ENCODE measurements at places on chromosomes 11 and 22.

DNA sequence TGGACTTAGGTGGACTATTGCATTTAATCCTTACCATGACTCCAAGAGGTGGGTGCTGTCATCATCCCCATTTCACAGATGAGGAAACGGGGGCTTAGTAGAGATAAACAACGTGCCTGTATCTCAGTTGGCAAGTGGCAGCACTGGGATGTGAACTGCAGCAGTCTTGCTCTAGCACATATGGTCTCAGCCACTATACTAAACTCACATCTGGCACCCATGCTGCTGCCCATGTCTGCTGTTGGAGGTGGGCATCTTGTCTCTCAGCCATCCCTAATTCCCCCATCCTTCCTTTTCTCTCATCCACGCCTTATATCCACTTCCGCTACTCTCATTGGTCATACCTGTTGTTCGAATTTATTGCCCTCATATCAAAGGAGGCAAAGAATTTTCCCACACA is 3.8 kb downstream of the PRG3 start:
- DNase-seq, result no peak

- DNase-seq, result no peak
These were observed 15.3 kb downstream of the CCDC73 start for GRCh38 chr11:32779136-32779535.

- DNase-seq, result no peak
These were observed 19.5 kb downstream of the BLID start for GRCh38 chr11:122096272-122097112.

DNA sequence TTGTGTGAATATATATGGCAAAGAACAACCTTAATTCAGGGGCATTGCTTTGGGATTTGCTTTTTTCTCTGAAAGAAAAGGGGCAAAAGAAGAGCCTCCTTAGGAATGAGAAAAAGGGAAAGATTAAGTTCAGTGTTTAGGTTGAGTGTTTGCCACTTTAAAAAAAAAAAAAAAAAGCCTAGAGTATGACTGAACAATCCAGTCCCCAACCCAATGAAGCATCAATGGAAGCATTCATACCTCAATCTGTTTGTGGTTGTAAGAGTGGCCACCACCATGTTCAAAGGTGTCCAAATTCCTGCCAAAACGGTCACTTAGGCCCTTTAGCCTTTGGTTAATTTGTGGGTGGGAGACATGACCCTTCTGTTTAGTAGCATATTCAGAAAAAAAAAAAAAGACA is 260.6 kb downstream of the SOX6 start:
- no peak for DNase-seq

DNA sequence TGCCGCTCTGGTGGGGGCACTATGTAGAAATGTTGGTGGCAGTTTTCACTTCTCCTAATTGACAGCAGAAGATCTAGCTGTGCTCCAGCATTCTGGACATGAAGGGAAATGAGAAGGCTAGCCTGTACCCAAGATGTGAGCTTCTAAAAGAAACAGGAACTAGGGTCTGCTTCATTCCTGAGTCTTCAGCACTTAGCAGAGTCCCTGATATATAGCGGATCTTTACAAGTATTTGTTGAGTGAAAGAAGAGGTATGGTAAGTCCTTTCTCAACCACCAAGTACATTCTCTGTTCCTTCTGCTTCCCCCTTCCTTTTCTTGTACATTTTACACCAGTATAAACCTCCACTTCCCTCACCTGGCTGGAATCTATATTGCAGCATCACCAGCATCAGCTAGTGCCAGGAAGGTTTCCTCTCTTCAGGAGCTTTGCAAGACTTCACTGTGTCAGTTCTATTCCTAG is 408.3 kb upstream of the CADM1 start:
- no peak for DNase-seq

DNA sequence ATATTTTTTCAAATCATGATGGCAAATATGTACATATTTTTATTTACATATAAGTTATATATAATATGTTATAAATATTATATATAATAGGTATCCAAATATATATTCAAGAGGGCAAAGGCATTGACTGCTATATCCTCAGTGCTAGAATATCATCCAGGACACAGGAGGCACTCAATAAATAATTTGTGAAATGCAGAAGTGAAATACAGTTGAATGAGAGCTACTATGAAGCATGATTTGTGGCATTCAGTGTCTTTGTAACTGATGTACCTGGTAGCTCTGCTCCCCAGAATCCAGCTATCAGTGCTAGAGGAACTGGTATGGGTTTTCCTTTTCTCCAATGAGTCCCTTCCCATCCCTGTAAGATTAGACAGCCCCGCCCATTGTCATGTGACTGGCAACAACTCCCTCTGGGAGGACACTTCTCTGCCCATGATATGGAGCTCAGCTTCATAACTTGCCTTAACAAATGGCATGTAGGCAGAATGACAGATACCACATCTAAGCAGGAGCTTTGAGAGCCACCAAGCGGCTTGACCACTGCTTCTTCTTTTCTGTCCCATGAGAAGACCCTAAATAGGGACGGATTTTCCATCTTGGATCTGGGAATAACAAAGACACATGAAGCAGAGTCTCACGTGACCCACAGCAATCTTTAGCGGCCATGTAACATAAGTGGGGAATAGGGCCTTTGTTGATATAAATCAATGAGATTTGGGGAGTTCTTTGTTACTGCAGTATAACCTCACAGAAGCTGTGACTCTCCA is 10.2 kb upstream of the CD82 start:
- DNase-seq, result no peak

DNA sequence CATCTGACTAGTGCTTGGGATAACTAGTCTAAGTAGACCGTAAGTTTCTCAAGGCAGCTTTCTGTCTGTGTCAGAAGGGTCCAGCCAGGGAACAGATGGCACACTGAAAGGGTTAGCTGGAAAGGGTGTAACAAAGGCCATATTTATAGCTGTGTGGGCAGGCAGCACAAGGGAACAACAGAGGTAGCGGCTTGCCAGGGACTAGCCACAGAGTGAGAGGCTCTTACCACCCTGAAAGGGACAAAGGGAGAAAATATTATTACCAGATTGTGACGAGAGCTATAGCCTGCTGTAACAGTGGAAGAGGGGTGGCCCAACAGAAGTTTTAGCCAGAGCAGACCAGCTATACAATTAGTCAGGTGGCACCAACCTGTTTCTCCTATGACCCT is 129.4 kb downstream of the CCDC34 start:
- DNase-seq, result no peak

GRCh38 chr22:45073064-45073463 is 63.3 kb upstream of the PHF21B start:
- no peak for DNase-seq

GRCh38 chr11:122509899-122510298 is 145.6 kb upstream of the UBASH3B start:
- no peak for DNase-seq

DNA sequence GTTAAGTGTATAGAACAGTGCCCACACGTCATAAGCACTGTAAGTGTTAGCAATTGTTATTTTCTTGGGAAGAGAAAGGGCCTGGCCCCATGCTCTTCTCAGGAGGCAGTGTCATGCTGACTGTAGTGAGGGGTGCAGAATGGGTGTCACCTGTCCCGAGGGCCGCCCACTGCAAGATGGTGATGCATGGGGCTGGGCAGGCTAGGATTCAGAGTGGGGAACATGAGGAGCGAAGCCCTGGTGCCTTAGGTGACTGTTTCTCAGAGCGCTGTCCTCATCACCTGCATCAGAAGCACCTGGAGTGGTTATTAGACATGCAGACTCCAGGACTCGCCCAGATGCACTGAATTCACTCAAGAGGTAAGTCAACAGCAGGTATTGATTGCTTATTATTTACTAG is 101.0 kb upstream of the PARVA start:
- no peak for DNase-seq

- DNase-seq, result peak; percentile 61
These were observed 94.2 kb upstream of the TBCEL start for GRCh38 chr11:120929664-120930154.

DNA sequence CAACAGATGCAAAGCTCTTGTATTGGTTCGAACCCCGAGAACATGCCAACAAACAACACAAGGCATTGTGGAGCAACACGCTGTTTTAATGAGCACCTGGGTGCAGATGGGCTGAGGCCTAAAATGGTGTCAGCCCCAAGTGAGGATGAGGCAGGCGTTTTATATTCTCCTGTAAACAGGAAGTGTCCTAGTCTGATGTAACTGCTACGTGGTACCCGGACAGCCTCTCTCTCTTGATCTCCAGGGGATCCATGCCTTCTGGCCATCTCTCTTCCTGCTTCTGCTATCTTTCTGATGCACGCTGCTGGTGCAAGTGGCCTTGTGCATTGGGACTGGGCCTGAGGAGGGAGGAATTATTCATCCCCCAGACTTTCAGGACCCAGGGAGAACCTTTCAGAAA is 19.4 kb upstream of the VSTM5 start:
- DNase-seq, result no peak

DNA sequence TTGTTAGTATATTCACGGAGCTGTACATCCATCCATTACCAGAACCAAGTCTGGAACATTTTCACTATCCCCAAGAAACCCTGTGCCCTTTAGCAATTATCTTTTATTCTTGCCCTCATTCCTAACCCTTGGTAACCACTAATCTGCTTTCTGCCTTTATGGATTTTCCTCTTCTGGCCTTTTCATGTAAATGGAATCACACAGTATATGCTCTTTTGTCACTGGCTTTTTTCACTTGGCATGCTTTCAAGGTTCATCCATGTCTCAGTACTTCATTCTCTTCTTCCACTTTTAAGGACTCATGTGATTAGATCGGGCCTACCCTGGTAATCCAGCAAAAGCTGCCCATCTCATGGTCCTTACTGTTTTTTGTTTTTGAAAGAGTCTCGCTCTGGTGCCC is 11.0 kb upstream of the ZBTB44 start:
- DNase-seq, result no peak

GRCh38 chr11:28400331-28401100 is 292.3 kb downstream of the METTL15 start:
- DNase-seq, result peak; percentile 64

- DNase-seq, result no peak
These were observed 17.8 kb upstream of the NEU3 start for GRCh38 chr11:74970852-74971395.

DNA sequence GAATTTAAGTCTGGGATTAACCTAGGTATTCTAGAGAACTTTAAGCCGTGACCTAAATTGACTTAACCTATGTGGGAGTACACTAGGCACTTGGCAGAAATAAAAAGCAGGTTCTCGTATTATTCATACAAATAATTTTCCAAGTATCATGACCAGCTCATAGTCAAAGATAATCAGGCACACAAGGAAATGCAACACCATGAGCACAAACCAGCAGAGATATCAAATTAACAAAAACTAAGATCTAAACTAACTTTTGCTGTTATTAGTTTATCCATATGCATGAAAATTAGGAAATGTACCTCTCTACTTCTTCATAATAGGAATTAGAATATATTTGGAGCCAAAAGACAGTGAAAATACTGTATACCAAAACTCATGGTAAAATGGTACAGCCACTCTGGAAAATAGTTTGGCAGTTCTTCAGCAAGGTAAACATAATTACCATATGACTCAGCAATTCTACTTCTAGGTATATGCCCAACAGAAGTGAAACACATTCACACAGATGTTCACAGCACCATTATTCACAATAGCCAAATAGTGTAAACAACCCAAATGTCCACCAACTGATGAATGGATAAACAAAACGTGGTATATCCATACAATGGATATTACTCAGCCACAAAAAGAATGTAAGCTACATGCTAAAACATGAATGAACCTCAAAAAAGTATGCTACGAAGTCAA is 154.1 kb downstream of the ENTHD1 start:
- no peak for DNase-seq

DNA sequence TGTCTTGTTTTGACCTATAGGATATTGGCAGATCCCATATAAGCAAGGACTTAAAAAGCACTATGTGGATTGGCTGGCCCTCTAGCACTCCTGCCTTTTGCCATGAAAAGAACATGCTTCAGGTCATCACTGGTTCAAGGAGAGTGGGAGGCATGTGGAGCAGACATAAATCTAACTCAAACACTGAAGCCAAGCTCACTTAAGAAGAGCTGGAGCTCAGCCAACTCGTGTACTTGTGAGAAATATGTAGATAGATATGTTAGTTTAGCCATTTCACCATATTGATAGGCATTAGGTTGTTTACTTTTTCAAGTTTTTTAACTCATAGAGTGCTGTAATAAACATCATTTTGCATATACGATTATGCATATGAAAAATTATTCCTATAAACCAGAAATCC is 19.9 kb upstream of the BBOX1 start:
- no peak for DNase-seq

- no peak for DNase-seq
These were observed 170.4 kb downstream of the MAML2 start for GRCh38 chr11:96172604-96173003.

- DNase-seq, result no peak
These were observed 591.1 kb downstream of the BRD1 start for GRCh38 chr22:49236541-49237075.

DNA sequence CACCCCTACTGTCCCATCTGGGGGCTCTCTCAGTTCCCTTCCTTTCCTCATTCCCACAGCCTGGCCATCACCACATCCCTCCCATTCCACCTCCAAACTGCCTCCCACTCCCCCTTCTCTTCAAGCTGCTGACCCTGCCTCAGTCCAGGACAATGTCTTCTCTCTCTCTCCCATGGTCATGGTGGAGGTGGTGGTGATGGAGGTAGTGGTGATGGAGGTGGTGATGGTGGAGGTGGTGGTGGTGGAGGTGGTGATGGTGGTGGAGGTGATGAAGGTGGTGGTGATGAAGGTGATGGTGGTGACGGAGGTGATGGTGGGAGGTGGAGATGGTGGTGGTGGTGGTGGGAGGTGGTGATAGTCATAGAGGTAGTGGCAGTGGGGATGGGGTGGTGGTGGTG is 87.0 kb downstream of the MPPED1 start:
- no peak for DNase-seq

GRCh38 chr11:33394431-33395109 is 137.4 kb downstream of the HIPK3 start:
- no peak for DNase-seq

GRCh38 chr11:78039919-78040671 is 17.0 kb upstream of the KCTD14 start:
- peak; percentile 76 for DNase-seq

DNA sequence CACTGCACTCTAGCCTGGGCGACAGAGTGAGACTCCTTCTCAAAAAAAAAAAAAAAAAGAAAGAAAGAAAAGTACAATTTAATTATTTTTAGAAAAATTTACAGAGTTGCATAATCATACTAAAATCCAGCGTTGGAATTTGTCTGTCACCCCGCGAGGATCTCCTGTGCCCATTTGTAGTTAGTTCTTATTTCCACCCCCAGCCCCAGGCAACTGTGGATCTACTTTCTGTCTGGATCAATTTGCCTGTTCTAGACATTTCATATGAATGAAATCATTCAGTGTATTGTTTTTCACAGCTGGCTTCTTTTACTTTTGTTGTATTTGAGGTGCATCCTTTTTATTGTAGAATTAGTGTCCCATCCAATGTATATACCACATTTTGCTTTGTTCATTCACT is 102.6 kb upstream of the RASSF10 start:
- no peak for DNase-seq
